CD4-positive, alpha-beta T cell treated with Interleukin-15 for 4 hours (primary cell): ENCODE measurements at places on chromosomes 16 and 17.

DNA sequence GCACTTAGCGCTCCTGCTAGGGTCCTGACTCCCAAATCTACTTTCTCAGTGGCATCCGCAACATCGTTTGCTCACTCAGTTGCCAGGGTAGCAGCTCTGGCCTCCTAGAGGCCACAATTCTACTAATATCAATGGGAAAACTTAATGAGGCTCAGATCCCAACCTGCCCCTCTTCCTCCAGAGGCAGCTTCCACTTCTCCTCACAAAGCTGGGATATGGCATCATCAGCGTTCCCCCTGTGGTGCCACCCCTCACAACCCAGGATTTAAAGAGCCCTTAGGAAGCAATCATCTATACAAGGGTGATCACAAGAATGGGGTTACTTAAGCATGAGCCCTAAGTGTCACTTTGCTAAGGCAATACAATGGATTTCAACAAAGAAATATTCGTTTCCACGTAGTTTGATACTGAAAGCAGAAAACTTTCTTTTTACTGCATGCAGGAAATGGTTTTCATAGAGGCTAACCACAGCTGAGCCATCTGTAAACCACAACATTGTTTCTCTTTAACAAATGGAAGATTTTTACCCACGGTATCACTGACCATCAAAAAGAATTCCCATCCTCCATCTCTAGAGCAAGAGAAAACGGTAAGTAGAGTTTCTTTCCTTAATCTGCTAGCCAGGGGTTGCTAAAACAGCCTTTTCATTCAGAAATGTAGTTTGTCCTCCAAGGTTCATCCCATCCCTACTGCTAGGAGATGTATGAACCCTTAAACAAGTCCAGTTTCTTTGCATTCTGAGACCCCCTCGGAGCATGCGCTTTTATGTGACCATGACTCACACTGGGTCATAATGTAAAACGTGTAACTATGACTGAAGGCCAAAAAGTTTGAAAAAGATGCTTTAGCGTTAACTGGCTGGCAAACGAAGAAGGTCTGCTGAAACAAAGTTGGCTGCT lies 68.3 kb upstream of the BCAR1 start:
- peak; percentile 22 for DNase-seq

GRCh38 chr16:49431591-49432290 lies 58.1 kb downstream of the C16orf78 start:
- DNase-seq, result no peak

GRCh38 chr17:7880076-7880868 lies 8.3 kb upstream of the CHD3 start:
- DNase-seq, result no peak

- DNase-seq, result no peak
Observed at GRCh38 chr17:44557651-44558285, 484 bp downstream of the FZD2 start.

DNA sequence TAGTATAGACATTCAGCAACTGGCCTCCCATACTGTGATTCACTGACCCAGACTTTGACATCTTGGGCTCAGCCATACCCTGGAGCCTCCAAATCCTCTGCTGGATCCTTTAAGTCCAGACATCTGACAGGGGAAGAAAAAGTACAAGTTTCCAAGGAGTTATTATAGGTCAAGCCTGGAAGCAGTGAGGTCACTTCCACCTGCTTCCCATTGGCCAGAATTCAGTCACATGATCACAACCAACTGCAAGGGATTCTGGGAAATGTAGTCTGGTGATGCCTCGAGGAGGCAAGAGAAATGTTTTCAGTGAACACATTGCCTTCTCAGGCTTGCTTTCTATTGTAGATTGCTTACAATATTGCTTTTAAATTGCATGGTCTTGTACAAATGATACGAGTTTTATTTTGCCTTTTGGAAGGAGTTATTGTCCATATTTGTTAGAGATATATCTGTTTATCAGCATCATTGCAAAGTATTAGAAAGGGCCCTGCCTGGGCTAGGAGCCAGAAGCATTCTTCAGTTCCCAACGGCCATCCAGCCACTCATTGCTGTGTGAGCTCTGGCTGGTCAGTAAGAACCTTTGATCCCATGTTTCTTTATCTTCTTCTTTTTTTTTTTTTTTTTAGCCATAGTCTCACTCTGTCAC lies 696.9 kb downstream of the WWOX start:
- peak; percentile 39 for DNase-seq

GRCh38 chr17:76623271-76624146 lies 20.0 kb downstream of the ST6GALNAC1 start:
- DNase-seq, result peak; percentile 76

- DNase-seq, result no peak
Observed at GRCh38 chr17:34122515-34122914, 132.6 kb upstream of the CCL2 start.

DNA sequence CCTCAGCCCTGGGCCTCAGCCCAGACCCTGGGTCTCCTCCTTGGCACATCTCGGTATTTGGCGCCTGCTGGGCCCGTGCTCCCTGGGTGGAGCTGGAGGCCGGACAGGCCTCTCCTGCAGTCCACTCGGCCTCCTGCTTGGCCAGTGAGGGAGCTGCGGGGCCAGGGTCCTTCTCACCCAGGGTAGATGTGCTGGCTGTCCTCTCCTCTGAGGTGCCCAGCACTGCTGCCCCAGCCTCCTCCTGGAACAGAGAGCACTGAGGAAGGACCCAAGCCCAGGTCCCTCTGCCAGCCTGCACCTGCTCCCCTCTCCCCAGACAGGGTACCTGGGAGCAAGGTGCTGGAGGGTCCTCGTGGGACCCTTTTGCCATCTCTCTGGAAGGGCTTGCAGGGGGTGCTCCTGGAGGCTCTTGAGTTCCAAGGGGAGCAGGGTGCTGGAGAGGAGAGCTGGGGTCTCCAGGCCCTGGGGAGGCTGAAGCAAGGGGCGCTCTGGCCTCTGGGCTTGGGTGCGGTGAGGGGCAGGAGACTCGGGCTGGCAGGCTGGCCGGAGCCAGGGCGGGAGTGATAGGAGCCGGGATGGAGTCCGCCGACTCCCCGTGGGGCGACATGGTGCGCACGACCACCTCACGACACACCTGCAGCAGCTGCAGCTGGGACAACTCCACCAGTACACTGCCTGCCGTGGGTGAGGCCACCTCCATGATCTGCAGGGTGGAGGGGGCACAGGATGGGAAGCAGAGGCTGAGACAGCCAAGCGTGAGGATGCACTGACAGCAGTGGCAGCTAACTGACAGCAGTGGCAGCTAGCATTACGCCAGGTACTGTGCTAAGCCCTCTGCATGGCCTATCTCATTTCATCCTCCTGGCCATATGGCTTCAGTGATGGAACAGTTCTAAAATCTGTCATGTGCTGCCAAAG lies 17.8 kb downstream of the TSPOAP1 start:
- DNase-seq, result no peak

DNA sequence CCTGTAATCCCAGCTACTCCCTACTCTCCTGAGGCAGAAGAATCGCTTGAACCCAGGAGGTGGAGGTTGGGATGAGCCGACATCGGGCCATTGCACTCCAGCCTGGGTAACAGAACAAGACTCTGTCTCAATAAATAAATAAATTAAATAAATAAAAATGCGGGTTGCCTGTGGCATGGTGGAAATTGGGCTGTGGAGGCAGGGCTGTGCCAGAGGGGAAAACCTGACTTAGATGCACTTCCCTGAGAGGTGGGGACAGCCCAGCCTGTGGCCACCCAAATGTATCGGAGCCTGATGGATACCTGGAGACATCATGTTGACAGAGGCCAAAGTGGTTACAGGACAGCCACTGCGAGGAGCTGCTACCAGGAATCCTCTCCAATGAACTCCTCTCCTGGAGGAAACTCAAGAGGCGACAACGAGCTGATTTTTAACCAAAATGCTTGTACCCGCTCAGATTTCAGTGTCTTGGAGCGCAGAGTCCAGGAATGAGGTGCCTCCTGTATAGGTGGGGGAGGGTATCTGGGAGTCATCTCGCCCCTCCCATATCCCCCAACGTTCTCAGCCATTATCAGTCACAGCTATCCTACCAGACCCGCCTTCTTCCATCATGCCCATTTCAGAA lies 32.3 kb downstream of the DDX19A start:
- no peak for DNase-seq

DNA sequence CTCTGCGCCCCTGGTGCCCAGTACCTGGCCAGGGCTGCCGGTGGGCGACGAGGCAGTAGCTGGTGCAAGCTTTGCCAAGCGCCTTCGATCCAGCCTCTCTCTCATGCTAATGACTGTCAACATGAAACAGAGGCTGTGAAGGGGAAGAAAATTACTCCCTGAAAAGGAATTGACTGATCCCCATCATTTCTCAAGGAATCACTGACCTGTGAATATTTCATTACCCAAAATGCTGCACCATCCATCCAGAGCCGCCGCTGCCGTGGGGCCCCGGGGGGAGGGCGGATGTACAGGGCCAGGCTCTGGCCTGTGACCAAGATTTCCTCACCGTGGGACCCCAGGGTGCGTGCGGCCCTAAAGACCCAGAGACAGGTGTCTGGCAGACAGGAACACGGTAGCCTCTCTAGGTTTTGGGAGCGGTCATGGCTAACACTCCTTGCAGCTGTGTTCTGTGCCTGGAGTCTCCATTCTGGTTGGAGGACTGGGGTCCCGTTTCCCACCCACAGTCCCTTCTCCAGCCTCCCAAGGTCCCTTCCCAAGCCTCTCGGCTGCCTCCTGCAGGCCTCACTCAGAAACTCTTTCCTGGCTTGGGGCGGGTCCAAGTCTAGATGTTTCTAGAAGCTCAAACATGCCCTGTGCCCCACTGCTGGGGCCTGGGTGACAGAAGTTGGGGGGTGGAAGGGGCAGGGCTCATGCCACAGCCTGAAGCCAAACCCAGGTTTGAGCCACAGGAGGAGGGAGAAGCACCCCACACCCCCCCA lies 73.3 kb downstream of the ENGASE start:
- no peak for DNase-seq

- peak; percentile 20 for DNase-seq
Observed at GRCh38 chr16:56041556-56042140, 149.6 kb upstream of the GNAO1 start.

DNA sequence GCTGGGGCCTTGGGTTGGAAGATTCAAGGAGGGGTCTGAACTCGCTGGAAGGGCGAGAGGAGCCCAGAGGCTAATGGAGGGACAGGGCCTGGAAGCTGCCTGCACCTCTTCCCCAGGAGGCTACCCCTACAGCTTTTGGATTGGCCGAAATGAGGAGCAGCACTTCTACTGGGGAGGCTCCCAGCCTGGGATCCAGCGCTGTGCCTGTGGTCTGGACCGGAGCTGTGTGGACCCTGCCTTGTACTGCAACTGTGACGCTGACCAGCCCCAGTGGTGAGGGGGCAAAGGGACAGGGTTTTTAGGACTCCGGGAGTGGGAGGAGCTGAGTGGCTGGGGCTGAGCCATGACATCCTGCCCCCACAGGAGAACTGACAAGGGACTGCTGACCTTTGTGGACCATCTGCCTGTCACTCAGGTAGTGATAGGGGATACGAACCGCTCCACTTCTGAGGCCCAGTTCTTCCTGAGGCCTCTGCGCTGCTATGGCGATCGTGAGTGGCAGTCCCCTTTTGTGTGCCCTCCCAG lies 8.8 kb downstream of the CNTNAP1 start:
- no peak for DNase-seq

GRCh38 chr16:71666264-71666663 lies 40.3 kb downstream of the MARVELD3 start:
- DNase-seq, result no peak

DNA sequence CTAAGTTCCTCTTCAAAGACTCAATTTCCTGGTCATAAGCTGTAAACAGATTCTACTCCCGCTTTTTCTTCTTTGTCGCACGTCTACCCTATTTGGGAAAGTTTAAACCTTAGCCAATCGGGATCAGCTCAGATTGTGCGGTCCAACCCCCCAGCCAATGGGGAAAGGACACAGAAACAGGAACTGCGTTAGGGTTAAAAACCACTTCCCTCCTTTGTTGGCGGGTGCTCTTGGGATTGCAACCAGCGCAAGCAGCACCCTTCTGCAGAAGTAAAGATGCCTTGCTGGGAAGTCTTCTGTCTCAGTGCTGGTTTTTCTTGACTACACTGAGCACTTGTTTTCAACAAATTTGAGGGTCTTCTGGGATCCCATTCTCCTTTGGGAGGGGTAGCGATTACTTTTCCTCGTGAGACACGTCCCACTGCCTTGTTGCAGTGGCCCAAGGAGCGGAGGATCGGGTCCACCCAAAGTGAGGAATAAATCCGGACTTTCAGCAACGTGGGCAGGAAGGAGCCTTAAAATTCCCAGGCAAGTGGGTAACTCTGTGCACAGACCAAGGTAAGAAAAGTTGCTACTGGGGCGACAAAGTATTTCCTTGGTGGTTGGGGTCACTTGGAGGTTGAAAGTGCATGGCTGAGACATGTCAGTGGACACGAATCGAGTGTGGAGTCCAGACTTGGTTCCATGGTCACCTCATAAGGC lies 1.0 kb upstream of the YPEL3 start:
- no peak for DNase-seq

GRCh38 chr16:66315210-66315825 lies 51.2 kb upstream of the CDH5 start:
- DNase-seq, result peak; percentile 60

- no peak for DNase-seq
Observed at GRCh38 chr16:15741207-15741871, 91.3 kb downstream of the NDE1 start.

DNA sequence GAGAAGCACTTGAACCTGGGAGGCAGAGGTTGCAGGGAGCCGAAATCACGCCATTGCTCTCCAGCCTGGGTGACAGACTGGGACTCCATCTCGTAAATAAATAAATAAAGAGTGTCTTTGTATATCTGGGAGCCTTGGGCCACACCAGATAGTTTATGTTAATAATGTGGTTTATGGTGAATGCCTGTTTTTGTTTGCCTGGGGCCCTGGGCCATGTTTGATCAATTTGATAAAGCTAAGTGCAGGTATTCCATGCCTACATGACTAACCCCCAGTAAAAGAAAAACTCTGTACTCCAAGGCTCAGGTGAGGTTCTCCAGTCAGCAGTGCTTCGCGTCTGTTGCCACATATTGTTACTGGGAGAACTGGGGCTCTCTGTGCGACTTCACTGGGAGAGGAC lies 15.1 kb downstream of the SCIMP start:
- DNase-seq, result no peak

DNA sequence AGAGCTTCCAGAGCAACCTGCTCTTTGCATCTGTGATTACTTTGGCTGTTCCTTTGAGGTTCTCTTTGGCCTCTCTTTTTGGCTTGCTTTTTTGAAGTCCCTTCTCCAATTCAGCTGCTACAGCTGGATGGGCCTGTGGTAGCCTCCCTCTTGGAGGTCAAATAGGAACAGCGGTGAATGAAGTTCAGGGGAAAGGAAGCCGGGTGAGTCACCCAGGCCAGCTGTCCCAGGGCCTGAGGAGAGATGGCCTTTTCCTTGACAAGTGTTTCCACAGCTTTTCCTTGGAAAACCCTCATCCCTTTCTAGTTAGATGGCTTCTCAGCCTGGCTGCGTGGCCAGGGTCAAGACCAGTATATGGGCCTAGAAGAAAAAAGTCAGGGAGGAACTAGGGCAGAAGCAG lies 103.1 kb downstream of the STX8 start:
- no peak for DNase-seq

- DNase-seq, result no peak
Observed at GRCh38 chr16:87583453-87584131, 18.7 kb upstream of the JPH3 start.

- peak; percentile 94 for DNase-seq
Observed at GRCh38 chr17:76103274-76104139, at the start of gene EXOC7. Gene EXOC7 (minus strand): TSS chr17:76103787. CDS start chr17:76103692, 95 bp downstream.
